ENCODE measurements at places on chromosomes 16 and 17.

- DNase-seq = no peak
These were observed 5.4 kb upstream of the TOP2A start for GRCh38 chr17:40422990-40423633.

- DNase-seq = peak; percentile 70
These were observed 10.6 kb upstream of the TERF2 start for GRCh38 chr16:69396187-69397061.

GRCh38 chr17:74386386-74386785 is 19.1 kb downstream of the GPR142 start:
- no peak for DNase-seq

DNA sequence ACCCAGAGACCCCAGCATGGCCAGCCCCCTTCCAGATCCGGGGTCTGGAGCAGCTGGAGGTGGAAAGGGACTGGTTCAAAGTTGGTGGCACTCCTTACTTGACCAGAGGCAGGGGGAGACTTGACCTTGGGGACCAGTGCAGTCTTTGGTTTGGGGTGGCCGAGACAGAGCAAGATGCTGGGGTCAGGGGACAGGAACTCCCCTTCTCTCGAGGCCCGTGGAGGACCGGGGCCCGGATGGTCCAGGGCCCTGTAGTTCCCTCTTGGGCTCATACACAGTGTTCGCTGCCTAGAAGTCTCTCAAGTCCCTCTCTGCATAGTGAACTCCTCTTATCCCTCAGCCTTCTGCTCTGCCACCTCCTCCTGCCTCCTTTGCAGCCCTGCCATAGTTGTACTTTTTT is 601 bp upstream of the PRSS33 start:
- no peak for DNase-seq

GRCh38 chr17:30095507-30096244 is 20.9 kb upstream of the NSRP1 start:
- peak; percentile 67 for DNase-seq

DNA sequence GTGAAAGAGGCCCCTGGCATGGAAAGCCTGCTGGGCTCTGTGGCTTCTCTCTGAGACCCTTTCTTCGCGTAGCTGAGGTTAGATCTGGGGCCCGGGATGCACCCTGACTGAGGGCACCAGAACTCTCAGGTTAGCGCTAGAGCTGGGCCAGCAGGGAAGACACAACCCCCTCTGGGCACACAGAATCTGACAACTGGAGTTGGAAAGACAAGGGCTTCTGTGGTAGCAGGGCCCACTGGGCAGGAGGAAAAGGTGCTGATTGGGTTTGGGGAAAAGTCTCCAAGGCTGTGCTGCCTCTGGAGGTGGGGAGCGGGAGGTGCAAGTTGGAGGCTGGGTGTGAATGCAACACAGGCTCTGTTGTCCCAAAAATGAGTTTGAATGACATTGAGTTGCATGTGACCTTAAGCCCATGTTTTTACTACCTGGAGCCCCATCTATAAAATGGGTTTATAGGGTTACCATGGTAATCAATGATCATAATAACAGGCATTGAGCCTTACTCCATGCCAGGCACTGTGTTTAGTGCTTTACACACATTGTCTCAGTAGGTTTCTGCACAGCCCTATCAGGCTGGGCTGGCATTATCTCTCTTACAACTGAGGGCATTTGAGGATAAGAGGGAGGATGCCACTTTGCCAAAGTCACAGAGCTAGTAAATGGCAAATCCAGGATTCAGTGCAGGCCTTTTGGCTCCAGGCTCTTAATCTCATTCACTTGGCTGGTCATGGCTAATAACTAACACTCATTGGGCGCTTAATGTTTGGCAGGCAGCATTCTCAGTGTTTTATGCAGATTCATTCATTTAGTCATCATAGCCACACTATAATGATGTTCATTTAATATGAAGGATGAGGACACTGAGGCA is 9.5 kb upstream of the IGFBP4 start:
- no peak for DNase-seq

DNA sequence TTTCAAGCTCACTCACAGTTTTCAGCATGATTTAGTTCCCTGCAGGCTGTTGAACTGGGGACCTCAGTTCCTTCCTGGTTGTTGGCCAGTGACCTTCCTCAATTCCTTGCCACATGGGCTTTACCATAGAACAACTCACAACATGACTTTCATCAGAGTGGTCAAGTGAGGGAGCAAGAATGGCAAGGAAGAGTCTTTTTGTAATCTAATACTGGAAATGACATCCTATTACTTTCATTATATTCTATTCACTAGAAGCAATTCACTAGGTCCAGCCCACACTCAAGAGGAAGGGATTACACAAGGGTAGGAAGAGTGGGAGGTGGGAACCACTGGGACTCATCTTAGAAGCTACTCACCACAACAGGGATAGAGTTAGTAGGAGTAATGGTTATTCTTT is 57.6 kb downstream of the SYT17 start:
- no peak for DNase-seq

Data from urothelium cell line (cell line).